Substantia nigra (tissue), 51 donors: ENCODE measurements at places on chromosomes 1 and 21.

GRCh38 chr1:239800861-239801260 lies 290.8 kb upstream of the FMN2 start:
- DNase-seq, result no peak

DNA sequence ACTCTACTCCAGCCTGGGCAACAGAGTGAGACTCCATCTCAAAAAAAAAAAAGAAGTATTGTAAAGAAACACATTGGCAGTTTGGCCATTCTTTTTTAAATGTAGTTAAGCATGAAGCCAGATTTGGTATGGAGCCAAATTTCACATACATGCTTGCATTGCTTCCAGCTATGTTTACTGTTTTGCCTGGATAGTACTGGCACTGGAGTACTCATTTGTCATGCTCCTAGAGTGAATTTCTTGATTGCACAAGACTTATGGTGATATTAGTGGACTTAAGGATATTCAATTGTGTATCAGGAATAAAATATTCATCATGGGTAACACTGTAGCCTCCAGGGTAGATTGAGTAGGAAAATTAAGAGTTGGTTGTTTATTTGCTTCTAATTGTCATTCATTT lies 24.5 kb upstream of the SLC9A1 start:
- no peak for DNase-seq

DNA sequence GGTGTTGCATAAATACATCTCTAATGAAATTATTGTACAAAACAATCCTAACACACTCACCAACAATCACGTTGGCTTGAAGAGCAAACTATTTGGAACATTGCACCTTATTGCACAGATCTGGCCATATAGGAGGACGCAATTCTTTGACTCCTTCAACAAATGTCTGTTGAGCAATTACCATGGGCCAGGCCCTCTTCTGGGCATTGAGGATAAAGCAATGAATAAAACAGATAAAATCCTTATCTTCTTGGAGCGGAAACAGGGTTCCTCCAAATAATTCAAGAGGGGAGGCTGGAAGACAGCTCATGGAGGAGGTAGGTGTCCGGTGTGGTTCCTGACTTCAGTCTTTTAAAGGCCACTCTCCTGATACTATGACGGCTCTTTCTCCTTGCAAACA lies 43.3 kb downstream of the PAX7 start:
- DNase-seq, result no peak

- DNase-seq, result no peak
These were observed at the start of gene TNFAIP8L2 for GRCh38 chr1:151156515-151156819. TNFAIP8L2 (plus strand) TSS chr1:151156649; CDS start chr1:151158698, 2,049 bp downstream.

DNA sequence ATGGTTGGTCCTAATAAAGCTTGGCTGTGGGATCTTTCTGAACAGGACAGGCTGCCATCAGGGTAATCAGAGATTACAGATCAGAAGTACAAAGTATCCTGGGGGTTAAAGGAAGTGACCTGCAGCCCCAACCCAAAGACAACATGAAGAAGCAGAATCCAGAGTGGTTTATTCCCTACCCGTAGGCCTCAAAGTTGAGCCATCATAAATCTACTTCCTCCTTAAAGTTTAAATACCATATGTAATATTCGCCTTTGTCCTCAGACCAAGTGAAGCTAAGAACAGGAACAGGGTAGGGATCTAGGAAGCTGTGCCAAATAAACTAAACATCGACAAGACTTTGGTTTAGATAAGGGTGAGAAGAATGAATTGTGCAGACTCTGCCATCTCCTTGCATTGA lies 15.9 kb upstream of the DHX9 start:
- no peak for DNase-seq

DNA sequence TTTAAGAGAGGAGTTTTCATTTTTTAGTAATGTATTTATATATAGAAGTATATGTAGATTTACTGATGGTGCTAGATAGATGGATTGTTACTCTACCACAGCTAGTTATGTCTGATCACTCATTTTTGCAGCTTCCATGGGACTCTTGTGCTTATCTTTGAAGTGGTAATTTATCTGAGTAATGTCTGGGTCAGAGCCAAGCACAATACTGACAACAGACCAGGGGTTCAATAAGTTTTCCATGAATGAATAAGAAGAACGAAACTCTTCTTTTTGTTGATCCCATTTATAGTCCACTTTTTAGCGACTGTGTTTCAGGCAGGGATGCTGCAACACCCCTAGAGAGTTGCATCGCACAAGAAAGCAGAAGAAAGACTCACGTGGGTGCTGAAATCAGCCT lies 935.2 kb downstream of the PLA2G4A start:
- no peak for DNase-seq

GRCh38 chr1:66779475-66780078 lies 21.5 kb downstream of the INSL5 start:
- no peak for DNase-seq

- no peak for DNase-seq
These were observed 3.4 kb upstream of the CHI3L1 start for GRCh38 chr1:203189951-203190352.

- no peak for DNase-seq
These were observed 60.7 kb upstream of the GCLM start for GRCh38 chr1:93969887-93970286.

DNA sequence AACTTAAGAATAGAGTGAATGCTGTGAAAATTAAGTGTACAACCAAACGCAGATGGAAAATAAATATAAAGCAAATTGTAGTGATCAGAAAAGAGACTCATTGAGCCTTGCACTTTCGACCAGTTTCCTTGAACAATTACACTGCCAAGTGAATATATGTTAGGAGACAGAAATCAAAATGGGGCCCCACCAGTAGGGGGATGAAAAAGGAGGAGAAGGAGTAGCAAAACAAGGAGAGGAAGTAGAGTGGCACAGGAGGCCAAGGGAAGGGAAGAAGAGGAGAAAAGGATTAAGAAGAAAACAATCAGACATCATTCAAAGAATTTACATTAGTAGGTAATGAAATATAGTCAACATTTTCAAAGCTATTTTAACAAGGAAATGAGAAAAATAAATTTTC lies 1770.6 kb downstream of the PLA2G4A start:
- DNase-seq, result no peak

DNA sequence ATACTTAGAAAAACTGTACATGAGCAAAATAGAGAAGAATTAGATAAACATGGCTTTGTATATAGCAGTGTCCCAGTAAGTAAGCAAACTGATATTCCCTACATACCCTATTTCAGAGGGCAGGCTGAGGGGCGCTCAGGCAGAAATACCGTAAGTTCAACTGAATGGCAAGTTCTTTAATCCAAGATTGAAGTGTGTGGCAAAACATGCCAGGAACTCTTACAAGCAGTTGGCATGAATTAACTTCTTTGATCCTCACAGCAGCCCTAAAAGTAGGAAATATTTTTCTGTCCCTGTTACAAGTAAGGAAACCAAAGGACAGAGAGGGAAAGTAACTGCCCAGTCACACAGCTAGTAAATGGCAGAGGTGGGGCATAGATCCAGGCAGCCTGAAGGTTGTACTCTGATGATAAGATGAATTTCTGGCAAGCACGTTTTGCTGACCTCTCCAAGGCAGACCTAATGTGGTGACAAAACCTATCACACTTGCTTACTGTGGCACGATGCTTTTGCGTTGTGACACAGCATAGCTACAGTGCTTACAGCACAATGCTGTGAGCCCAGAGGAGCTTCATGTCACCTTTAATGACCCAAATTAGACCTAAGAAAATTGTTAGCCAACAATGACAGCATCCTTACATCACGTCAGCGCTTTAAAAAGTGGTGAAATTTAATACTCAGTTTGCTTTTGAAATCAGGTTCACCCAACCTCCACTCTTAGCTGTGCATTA lies 35.0 kb upstream of the THEM4 start:
- no peak for DNase-seq

GRCh38 chr1:40783001-40783905 lies at the start of gene KCNQ4:
KCNQ4 (plus strand) TSS chr1:40783787; CDS start chr1:40784094, 307 bp downstream.
- DNase-seq, result no peak

DNA sequence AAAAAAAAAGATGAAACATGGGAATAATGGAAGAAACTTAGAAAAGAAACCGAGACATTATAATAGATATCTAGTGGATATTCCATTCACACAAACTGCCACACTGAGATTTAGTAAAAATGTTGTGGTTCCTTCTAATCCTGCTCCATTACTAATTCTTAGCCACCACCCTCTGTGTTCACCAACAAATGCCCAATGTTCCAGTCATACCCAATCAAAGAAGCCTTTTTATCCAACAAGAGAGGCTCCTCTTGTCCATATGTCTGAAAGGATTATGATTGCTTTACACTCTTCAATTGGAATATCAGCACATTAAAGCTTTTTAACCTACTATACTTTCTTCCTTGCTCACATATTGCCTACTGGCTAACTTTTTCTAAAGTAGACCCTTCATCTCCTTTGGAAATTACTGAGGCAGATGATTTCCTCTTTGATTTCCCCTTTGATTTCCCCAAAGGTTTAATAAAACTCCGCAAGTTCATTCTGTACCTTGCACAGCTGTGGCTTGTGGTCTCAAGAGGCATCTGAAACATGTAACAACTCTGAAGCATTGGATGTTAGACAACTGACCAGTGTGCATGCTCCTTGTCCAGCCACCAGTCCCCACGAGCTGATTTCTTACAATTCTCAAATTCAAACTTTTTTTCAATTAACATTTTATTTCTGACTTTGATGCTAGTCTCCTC lies 305.6 kb upstream of the LYPLAL1 start:
- DNase-seq, result no peak

- no peak for DNase-seq
These were observed 83.0 kb upstream of the IVNS1ABP start for GRCh38 chr1:185400052-185400451.

- no peak for DNase-seq
These were observed 18.6 kb downstream of the SMG7 start for GRCh38 chr1:183490932-183491331.

DNA sequence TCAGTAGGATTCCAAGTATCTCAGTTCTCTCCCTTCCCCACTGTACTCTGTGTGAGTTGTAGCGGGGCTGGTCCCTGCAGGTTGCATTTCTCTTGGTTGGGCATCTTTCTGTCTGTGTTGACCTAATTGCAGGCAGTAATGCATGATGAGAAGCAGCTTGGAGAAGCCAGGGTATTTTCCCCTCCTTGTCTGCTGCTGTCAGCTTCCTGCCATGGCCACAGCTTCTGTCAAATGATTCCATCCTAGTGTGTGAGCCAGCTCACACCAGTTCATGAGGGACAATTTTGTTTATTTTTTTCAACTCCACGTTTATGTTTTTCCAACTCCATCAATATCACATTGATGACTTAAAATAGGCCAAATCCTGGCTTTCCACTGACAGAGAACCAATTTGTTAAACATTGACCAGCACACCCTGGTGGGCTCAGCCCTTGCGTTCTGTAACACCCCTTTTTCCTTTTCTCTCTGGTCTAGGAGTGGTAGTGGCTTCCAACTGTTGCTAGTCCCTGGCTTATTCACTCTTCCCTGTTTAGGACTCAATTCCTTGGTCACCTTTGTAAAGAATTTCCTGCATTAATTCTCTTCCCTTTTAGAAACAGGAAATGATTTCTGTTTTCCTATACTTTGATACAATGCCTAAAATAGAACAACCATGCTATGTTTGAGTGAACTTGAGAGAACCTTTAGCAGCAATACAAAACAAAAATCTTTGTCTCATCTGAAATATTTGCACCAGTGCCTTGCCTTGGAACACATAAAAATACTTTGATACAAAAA lies 44.9 kb upstream of the APOBEC4 start:
- no peak for DNase-seq

DNA sequence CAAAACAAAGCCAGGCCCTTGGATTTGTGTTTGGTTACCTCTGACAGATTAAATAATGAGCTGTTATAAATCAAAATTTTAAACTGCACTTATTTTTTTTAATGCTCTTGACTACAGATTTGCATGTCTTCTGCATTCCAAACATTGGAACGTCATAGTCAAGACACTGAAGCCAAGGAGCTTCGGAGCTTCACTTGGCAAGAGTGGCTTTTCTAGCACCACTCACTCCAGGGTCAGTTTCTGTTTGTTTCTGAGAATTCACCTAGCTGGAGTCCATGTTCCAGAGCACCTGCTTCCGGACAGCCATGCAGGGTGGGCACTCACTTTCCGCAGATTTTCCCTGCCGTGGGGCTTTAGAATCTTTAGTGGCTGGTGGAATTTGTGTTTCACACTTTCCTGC lies 202.9 kb downstream of the ZP4 start:
- DNase-seq, result no peak

- no peak for DNase-seq
These were observed at the start of gene PRRX1 for GRCh38 chr1:170664093-170664827. PRRX1 (plus strand) TSS chr1:170664131; CDS start chr1:170664219, 88 bp downstream.

- no peak for DNase-seq
These were observed 10.7 kb downstream of the DRAXIN start for GRCh38 chr1:11701981-11702803.

GRCh38 chr1:40784141-40784770 lies 669 bp downstream of the KCNQ4 start:
- no peak for DNase-seq

DNA sequence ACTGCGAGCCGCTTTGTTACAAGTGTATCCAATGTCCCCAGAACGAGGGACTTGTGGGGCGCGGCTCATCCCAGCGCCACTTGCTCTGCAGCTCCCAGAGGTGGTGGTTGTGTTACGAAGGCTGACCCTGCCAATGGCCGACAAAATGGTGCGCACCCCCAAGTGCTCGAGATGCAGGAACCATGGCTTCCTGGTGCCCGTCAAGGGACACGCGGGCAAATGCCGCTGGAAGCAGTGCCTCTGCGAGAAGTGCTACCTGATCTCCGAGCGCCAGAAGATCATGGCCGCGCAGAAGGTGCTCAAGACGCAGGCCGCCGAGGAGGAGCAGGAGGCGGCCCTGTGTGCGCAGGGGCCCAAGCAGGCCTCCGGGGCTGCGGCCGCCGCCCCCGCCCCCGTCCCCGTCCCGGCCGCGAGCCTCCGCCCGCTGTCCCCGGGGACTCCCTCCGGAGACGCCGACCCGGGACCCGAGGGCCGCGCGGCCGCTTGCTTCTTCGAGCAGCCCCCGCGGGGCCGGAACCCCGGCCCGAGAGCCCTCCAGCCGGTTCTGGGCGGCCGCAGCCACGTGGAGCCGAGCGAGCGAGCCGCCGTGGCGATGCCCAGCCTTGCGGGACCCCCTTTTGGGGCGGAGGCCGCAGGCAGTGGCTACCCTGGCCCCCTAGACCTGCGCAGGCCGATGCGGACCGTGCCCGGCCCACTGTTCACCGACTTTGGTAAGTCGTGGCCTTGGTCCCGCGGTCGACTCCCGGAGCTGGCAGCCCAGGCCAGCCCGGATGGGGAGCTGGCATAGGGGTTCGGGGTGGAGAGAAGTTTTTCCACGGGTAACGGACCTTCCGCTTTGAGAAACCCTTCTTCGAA lies at the start of gene DMRTB1:
Gene DMRTB1 (plus strand): TSS at position 79 of the 855 bp plus-strand sequence. CDS start 55 bp downstream, at position 134.
- DNase-seq, result no peak

- DNase-seq, result no peak
These were observed 30.2 kb upstream of the CD1D start for GRCh38 chr1:158150523-158150922.

- DNase-seq, result no peak
These were observed 24.4 kb downstream of the CELF3 start for GRCh38 chr1:151692226-151692625.

DNA sequence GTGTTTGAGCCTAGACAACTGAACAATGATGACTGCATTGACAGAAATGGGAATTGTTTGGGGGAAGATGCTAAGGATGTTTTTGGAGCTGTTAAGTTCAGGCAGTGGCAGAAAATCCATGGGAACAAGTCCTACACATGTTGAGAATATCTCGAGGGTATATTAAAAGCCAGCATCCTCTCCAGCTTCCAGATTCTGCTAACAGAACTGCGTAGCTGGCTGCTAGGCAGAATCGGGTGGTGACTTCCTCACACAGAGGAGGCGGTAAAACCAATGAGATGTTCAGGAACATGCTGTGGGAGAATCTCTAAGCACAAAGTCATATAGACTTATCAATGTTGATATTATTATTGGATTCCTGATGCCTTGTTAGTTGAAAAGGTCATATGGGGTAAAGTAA lies 14.8 kb downstream of the FAM163A start:
- DNase-seq, result no peak

- DNase-seq, result no peak
These were observed 12.5 kb downstream of the SYF2 start for GRCh38 chr1:25219661-25220251.
